ENCODE measurements at places on chromosomes 2 and 18.

DNA sequence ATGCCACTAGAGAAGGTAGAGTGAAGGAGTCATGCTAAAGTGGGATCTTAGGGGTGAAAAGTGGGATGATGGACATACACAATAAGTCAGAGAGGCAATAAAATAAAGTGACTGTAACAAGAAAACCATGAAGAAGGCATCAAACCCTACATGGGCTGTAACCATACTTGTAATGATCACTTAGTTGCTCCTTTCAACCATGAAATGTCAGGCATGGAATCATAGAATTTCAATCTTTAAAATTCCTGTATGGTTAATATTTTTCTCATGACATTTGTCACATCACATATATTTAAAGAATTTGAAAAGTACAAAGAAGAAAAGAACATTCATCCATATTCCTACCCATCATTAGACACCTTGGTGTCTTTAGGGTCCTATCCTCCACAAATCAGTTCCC, 20.9 kb upstream of the SETBP1 start:
- no peak for DNase-seq

GRCh38 chr2:239585422-239585821, 184.6 kb upstream of the HDAC4 start:
- no peak for DNase-seq

DNA sequence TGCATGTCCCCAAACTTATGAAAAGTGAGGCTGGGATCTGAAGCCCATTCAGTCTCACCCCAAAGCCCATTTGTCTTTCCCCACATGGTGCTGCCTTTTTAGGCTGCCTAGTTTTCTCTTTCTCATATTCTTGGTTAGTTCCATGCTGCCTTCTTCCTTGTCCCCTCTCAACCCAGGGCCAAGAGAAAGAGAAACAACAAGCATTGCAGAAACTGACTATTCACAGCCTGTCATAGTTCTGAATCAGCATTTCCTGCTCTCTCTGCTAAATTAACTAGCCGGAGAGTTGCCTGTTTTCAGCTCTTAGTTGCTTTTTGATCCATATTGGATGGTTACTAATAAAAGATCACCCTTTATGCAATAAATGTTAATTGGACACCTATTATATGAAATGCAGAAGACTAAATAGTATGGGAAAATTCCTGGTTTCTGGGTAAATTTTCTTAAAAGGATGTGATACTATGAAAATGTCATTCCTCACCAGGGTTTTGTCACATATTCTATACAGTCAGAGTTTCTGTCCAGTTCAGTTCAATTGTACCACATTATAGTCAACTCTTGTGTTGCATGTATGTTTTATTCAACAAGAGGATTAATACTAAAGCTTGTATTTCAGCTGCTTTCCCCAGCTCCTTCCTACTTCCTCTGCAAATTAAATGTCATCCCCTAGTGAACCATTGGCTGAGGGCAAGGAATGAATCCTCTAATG, 246.5 kb downstream of the GALR1 start:
- no peak for DNase-seq

DNA sequence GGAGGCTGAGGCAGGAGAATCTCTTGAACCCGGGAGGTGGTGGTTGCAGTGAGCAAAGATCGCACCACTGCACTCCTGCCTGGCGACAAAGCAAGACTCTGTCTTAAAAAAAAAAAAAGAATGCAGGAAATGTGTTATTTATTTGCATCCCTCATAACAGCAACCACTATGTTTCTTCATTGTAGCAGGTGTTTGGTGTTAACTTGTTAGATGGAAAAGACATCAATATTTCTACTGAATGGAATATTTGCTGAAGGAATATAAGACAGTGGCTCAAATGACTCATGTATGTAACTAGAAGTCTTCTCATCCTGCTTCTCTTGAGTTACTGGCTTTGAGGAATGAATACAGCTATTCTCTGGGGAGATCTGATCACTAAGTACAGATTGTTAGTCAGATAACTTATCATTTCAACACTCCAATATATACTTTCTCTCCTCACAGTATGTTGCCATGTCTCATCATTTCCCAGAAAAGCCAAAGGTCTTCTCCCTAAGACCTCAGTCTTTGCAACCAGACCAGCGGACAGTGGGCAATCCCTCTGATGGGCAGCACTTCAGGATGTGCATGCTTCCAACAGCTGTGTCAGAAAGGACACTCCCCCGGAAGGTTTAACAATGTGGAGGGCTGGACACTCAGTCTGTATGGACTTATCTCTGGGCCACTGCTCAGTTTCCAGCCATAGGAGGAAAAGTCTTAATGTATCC, 104.4 kb upstream of the STK17B start:
- peak; percentile 78 for DNase-seq

GRCh38 chr2:98558852-98559530, 49.3 kb downstream of the COA5 start:
- DNase-seq, result peak; percentile 47

GRCh38 chr2:163479599-163479998, 256.2 kb downstream of the FIGN start:
- DNase-seq, result no peak

GRCh38 chr18:39414009-39414700, 1848.6 kb upstream of the CELF4 start:
- peak; percentile 40 for DNase-seq

DNA sequence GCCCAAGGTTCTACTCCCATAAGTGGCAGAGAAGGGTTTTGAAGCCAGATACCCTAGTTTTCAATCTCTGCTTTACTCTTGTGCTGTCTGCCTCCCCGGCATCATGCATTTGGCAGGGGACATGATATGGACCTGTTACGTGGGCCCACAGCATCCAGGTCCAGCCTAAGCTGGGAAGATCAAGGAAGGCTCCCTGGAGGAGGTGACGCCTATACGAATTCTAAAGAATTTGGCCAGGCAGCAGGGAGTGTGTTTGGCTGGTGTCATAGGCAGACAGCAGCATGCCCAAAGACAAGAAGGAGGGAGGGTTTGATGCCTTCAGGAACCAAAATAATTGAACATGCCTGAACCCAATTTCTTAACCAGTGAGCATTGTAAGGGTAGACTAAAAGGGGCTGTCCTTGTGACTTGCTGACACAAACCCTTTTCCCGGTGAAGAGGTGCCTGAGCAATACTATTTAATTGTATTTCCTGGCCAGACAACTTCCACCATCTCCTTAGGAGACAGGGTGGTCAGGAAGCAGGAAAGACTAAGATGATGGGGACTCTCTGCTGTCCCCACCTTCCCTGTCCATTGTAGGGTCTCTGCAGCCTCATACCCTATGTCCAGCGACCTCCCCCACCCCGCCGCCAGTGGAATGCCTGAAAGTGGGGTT, 21.3 kb downstream of the NRP2 start:
- DNase-seq, result no peak

- no peak for DNase-seq
These were observed 23.1 kb downstream of the TMEM182 start for GRCh38 chr2:102784940-102785339.

GRCh38 chr2:10826026-10826425, 13.4 kb upstream of the PDIA6 start:
- DNase-seq, result no peak

DNA sequence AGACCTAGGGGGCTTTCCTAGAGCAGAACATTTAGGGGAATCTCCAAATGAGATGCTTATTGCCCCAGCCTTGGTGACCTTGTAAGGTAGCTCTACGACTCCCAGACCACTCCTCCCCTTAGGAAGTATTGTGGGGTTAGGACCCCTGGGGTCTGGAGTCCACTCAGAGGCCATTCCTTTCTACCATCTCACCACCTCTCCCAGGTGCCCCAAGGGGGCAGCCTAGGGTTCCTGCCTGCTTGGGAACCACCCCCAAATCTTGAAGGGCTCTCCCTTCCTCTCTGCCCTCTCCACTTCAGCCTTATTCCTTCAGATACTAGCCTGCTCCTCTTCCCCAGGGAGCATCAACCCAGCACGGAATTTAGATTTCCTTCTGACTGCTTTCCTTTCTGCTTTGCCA, 17.5 kb upstream of the EXOC6B start:
- DNase-seq, result no peak

DNA sequence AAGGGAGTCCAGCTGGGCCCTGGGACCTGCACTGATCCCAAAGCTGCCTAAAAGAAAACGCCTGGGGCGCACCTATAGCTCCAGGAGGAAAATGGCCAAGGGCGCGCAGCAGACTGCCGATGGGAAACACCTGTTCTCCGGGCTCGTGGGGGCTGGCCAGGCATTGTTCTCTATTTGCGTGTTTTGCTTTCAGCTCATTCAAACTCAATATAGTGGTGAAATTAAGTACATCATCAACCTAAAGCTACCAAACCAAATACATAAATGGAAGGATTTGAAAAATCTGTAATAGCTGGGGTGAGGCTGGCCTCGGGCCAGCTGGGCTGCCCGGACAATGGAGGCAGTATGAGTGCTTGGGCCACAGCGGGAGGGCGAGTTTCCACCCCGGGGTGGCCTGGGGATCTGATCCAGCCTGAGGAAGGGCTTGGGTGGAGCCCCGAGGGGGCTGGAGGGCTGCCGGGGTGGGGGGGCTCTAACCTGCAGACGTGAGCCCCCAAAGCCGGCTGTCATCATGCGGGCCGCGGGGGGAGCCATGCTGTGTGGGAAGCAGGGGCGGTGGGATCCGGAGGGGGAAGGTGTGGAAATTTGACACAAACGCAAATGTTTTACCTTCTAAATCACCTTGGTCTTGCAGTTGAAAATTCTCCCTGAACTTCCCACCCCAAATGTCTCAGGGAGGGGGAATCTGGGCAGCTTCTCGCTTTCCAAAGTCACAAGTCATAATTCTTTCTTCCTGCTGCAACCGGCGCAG, 77.6 kb downstream of the ASB1 start:
- no peak for DNase-seq

DNA sequence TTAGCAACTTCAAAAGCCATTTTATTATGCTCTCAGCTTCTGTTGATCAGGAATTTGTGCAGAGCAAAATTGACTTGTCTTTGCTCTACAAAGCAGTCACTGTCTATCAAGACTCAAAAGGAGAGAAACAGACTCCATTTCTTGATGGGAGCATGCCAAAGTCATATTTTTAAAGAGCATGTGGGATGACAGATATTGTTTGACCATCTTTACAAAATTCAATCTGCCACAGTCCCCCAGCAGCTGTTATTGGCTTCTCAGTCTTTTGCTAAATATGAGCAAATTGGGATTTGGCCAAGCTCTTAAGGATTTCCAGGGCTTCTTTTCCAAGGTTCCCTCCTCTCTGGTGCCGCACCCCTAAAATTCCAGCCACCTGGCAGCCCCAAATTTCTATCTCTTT, 67.9 kb downstream of the TEX51 start:
- no peak for DNase-seq

DNA sequence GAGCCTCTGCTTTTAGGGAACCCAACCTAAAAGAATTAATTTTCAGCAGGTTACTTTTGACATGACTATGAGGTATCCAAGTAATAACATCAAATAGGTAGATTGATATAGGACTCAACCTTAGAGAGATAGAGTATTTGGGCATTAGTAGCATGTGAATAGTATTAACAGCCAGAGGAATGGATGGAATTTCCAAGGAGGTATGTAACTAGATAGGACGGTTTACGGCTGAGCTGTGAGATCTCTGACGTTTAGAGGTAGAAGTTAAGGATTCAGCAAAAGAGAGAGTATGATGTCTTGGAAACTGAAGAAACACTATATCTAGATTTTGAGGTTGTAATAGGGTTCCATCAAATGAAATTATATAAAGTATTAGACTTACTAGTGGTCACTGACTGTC, 70.3 kb downstream of the HNMT start:
- DNase-seq, result no peak

GRCh38 chr2:12441750-12442475, 274.8 kb upstream of the TRIB2 start:
- no peak for DNase-seq

DNA sequence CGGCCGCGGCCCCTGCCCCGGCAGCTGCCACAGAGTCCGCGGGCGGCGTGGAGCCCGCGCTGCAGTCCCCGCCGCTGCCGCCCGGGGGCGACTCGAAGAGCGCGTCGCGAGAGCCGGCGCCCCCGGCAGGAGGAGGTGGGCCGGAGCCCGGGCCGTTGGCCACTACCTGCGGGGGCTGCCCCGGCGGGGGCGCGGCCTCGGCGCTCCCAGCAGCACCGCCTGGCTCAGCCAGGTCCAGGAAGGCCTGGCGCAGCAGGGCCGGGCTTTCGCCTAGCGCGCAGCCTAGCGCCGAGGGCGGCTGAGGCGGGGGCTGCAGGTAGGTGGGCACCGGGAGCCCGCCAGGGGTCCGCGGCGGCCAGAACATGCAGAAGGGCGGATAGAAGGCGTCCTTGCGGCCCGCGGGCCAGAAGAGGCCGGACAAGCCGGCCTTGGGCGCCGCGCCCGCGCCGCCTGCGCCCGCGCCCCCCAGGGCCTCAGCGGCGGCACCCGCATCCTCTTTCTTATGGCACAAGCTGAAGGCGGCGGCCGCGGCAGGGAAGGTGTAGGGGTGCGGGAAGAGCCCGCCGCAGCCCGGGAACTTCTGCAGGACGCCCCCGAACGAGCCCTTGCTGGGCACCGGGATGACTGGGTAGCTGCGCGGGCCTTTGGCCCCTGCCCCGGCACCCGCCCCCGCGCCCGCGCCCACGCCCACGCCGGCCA, 3.9 kb downstream of the SKOR2 start:
- no peak for DNase-seq

- DNase-seq, result peak; percentile 71
These were observed at the start of gene CLIP4 for GRCh38 chr2:29114946-29115609. TSS of gene CLIP4 (plus strand) at chr2:29115415. CDS start at chr2:29121389, 5,974 bp downstream.

- no peak for DNase-seq
These were observed 15.2 kb upstream of the CCDC74B start for GRCh38 chr2:130160131-130160530.

DNA sequence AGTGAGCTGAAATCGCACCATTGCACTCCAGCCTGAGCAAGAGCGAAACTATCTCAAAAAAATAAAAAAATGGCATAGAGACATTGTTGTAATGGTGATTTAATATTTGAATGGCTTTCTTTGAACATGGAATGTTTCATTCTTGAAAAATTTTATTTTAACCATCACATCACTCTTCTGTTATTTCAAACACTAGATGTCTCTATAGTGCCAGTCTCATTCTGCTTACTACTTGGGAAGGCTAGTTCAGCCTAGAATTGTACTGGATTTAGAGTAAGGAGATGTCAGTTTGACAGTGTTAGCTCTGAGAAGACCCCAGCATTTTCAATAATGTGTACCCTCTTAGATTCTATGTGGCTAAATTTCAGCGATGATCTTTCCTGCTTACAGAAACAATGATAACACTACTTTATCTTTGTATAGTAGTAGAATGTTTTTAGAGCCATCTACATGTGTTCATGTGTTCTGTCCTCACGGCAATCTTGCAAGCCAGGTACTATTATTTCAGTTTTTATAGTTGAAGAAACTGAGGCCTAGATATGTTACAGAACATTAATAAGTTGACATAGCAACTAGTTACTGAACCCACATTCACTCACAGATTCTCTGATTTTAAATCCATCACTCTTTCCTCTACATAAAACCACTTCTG, 142.9 kb upstream of the ZSWIM2 start:
- peak; percentile 16 for DNase-seq

Data from foreskin fibroblast (primary cell).